ENCODE measurements at places on chromosomes 1 and 21. TPM values are rescaled to one million over a fixed set of nuclear protein-coding genes. Genes with fewer than 3 reads are reported as not detected.

- H3K27me3 ChIP-seq: no peaks in the 10 kb centered on the region
- DNase-seq: no peak
- no peak overlapping the region for H3K27ac ChIP-seq
- H3K4me1 ChIP-seq: no peaks in the 10 kb centered on the region
- no peak overlapping the region for H3K4me3 ChIP-seq
- no peaks in the 10 kb centered on the region for H3K36me3 ChIP-seq
Observed at GRCh38 chr1:119075614-119076013, 64.8 kb downstream of the WARS2 start.

DNA sequence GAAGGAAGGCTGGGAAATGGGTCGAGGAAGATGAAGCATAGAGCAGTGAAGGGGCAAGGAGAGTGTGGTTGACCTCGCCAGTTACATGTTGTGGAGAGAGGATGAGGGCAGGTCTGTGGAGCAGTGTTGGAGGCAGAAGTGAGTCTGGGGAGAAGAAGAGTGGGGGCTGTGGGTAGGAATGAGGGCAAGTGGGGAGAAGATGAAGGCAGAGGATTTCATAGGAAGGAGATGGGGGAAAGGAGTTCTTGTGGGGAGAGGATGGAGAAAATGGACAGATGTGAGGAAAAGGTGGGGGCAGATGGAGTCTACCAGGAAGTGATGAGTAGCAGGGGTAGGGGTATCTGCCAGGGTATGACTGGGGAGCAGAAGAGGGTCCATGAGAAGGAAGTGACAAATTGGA lies 3.6 kb downstream of the ARMH1 start:
- peaks cover 14% of the 10 kb centered on the region for H3K4me1 ChIP-seq
- no peaks in the 10 kb centered on the region for H3K27me3 ChIP-seq
- no peaks in the 10 kb centered on the region for H3K36me3 ChIP-seq
- H3K27ac ChIP-seq: no peak overlapping the region
- H3K4me3 ChIP-seq: no peak overlapping the region

- H3K36me3 ChIP-seq: peaks cover 4% of the 10 kb centered on the region
- peak; percentile 71 for DNase-seq
- peaks cover 30% of the 10 kb centered on the region for H3K4me1 ChIP-seq
- no peaks in the 10 kb centered on the region for H3K27me3 ChIP-seq
- peak overlapping the region; percentile 98 for H3K4me3 ChIP-seq
Observed at GRCh38 chr1:205748403-205749233, 1.4 kb downstream of the NUCKS1 start.

Gene NDUFV3
- 21.1 TPM for total RNA-seq

Gene STIL
- total RNA-seq: 31.6 TPM

Gene CYYR1
- total RNA-seq: not detected
